ENCODE measurements at places on chromosomes 5 and 9.

DNA sequence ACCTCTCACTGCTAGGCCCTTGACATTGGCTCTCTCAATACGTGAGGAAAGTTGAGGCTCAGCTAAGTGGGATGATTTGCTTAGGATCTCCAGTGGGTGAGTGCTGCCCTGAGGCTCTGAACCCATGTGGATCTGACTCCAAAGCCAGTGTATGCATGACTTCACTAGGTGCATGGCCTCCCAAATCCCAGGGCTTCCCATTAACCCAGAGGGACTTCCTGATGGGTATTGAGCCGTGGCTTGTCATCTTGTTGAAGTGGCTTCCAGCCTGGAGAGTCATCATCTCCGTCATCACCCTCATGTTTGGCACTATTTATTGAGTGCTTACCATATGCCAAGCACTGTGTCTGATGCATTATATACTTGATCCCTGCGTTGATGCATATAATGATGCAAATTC is 37.3 kb upstream of the TEX48 start:
- DNase-seq, result no peak

DNA sequence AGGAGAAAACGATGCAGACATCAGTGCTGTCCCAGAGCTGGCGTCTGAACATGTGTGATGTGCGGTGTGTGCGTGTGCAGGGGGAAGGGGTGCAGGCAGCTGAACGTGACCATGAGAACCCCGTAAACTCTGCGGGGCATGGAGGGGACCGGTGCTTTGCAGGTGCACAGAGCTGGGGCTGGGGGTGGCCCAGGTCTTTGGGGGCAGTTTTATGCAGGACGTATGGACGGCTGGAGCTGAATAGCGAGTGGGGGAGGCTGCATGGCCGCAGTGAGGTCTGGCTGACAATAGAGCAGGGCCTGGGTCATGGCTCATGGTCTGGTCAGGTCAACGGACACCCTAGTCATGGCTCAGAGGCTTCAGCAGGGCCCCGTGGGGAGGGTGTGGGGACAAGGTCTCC is 3.3 kb upstream of the EXOC3 start:
- DNase-seq, result no peak

DNA sequence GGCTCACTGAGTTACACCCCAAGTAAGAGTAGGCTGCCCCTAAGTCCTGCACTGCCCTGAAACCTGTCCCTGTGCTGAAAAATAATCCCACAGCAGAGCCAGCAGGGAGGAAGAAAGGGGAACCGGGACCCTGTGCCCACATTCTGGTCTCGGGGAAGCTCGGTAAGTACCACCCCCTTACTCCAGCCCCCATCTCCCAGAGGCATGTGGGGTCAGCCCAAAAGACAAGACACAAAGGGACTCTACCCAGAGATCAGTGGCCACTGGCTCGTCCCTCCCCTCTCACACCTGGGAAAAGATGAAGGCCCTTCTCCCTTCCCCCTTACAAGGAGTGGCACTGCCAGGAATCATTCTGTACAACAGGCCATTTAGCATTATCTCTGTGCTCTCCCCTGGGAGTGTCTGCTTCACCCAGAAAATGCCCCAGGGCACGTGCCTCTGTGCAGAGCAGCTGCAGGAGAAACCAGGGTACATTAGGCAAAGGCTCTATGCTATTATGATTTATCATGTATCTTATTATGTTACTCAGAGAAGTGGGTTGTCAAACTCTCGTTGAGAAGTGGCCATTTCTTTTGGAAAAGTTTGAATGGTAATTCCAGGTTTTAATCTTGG is 71.3 kb downstream of the NDFIP1 start:
- no peak for DNase-seq

DNA sequence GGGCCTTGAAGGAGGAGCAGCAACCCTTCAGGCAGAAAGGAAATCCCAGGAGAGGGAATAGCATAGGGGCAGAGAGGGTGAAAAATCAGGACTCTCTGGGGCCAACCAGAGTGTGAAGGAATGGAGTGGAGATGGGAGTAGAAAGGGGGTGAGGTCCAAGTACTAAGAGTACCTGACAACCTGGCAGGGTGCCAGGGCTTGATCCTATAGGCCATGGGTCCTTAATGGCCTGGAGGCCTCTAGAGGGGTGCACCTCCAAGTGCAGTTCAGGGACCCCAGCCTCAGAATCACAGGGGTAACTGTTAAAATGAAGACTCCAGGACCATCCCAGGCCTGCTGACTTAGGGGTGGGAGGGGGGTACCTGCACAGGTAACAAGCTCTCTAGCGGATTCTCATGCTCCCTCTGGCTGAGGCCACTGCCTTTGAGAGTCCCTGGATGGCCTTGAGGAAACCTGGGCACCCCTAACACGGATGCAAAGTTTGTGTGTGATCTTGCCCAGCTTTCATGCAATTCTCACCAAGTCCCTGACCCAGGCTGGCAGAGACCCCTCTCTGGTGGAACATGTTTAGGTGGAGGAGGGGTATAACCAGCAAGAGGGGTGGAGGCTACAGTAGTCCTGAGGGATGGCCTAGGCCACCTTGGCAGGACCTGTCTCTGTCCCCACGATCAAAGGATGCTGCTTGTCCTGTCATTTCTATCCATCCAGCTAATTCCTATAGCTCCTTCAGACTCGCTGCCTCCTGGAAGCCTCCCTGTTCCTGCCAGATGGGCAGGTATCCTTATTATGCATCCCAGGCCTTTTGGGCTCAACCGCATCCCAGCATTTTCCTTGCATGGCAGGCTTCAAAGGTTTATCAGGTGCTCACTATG is 17.6 kb upstream of the CSF1R start:
- DNase-seq, result no peak

GRCh38 chr5:14880688-14881087 is 9.1 kb upstream of the ANKH start:
- DNase-seq, result no peak

DNA sequence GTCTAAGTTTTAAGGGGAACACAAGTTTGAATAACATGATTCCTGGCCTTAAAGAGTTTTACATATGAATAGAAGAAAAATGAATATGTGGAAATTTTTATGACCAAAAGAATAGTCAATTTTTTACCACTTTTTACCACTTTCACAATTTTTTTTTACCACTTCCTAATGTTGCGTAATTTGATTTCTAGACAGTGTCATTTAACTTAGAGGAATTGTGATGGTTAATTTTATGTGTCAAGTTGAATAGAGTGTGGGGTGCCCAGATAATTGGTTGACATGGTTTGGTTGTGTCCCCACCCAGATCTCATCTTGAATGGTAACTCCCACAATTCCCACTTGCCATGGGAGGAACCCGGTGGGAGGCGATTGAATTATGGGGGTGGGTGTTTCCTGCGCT is 416.6 kb downstream of the KIF4B start:
- DNase-seq, result no peak

- DNase-seq, result no peak
These were observed 87.8 kb upstream of the CPEB4 start for GRCh38 chr5:173800340-173800739.

GRCh38 chr9:130786526-130786925 is 48.5 kb upstream of the ABL1 start:
- DNase-seq, result no peak

DNA sequence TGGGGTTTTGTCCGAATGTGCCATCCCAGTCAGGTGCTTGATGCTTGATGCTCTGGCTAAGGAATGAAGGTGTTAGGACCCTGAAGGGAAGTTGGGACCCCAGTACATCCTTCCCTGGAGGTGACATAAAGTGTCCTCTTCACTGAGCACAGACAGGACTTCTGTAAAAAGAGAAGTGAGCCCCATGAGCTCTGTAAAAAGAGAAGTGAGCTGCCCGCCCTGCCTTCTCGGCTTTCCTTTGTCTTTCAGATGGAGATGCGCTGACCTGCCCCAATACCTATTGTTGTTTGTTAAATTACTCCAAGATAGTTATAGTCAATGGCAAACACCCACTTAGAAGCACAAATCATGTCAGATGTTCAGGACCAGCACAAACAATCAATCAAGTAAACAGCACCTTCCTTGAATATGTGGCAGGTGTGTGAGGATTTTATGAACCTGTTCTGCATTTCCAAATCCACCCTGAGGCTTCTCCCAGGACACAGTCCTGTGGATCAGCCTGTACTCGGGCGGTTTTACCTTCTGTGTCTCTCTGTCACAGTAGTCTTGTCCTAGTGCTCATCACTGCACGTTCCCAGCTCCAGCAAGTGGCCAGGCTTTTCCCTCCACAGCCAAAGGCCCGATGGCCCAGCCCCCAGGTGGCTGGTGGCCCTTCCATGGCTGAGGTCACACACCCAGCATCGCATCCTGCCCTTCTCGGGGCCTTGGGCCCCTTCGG is 191.4 kb downstream of the MTRR start:
- DNase-seq, result no peak

DNA sequence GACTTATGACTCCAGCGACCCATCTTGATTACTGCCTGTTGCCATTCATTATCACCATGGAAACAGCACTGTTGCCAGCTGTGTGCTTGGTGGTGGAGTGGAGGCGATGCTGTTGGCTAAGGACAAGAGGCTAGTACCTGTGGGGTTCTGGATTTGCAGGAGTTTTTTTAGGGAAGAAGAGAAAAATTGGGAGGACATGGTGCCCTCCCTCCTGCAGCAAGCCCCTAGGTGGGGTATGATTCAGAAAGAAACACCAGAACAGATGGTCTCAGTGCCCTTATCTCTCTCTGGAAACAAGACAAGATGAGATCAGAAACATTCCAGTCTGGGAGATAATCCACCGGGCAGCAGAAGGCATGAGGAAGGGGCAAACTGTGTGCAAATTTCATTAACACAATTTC is 87.8 kb upstream of the TLR4 start:
- DNase-seq, result no peak

DNA sequence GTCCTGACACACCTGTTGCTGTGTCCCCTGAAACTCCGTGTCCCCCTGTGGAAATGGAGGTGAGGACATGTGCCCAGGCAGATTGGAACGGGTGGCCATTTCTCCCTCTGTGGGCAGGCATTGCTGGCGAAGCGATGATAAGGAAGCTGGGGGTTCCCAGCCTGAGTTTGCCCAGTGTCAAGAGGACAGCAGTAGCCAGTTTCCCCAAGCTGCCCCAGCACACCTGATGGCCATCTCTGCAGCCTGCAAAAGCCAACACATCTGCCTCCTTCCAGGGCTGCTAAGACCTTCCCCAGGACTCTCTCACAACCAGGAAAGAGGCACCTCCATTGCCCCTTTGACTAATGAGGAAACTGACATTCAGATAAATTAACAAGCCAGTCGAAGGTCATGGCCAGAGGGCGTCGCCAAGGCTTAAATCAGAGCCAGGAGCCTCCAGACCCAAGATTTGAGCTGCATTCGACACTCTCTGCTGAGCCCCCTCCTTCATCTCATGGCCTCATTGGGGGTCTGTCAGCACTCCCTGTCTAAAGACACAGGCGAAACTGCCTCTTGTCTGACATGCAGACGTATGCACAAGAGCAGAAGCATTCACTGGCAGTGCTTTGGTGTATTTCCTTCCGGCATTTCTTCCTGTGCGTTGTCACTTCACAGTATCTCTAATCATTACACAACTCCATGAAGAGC is 10.4 kb upstream of the WNK2 start:
- no peak for DNase-seq

GRCh38 chr5:124719113-124719967 is 27.1 kb downstream of the ZNF608 start:
- no peak for DNase-seq

- DNase-seq, result no peak
These were observed 88.2 kb upstream of the KLF9 start for GRCh38 chr9:70502690-70503089.

DNA sequence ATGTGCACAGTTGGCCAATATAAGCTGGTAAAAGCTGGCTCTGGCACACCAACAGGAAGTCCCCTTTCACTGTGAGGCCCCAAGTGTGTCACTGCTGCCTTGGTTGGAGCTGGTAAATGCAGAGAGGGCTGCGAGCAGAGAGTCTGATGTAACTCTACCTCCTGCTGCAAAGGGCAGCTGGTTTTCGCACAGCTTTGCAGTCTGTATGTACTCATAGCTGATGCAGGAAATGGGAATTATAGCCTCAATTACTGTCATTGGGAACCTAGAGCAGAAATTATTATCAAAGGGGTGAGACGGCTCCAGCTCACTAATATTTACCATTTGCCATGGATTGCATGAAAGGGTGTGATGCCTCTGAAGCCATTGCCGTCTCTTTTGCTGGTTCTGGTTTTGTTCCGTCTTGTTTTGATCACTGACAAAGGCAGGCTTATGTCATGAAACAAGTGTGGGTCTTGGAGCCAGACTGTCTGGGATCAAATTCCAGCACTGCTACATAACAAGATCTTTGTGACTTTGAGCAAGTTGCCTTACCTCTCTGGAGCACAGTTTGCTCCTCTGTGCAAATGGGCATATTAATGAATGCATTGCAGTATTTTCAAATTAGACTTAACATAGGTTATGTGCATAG is 124.3 kb upstream of the SLC25A48 start:
- DNase-seq, result no peak

DNA sequence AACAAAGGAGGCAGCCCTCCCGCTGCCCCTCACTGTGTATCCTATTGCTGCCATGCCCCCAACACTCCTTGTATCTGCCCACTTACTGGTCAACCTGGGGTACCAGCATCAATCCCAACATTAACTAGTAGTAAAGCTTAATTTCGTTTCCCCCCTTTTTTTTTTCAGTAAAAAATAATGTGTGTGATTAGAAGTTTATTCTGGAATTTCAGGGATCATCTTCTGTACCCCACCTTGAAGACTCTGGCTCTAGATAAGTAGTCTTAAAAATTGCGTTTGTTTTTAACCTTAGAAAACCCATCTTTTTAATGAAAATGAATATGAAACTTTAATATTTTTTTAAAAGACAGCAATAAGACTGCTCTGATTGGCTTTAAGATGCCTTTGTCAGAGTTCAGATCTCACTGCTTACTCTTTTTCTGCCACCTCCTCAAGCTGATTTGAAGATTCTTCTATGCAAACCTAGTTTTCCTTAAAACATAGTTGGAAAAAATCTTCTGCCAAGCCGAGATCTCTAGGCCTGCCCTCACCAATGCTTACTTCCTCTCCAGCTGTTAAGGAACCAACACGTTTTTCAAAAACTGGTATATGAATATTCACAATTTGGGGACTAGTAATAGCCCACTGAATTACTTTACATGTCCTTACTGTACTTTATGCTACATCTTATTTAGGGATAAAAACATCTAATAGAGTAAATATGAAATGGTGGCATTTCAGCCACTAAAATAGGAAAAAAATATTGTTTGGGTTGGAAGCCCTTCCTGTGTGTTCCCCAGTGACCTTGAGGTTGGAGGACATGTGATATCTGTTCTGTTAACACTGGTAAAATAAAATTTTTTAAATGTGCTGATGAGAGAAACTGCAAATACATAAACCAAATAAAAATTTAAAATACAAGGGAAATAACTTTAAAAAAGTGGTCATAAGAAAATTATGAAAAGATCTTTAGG is 4.0 kb upstream of the RHOBTB3 start:
- DNase-seq, result no peak

- no peak for DNase-seq
These were observed 307.8 kb downstream of the NR2F1-AS1 start for GRCh38 chr5:93273176-93273575.

DNA sequence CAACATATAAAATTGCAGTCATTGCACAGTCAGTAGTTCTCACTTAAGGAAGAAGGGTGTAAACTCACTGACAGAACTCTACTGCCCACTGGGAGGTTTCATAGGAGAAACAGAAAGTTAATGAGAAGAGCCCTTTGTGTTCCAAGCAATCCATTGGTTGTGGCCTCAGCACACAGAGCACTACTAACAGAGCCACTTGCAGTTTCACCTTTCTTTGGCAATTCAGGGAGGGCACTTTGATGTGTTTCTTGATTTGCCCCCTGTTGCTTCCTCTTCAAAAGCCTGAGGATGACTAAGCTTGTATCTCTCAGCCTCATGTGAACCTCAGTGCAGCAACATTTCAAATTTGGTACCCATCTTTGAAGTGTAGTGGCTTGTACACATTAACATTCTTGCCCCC is 409.4 kb downstream of the DMRTA1 start:
- DNase-seq, result no peak

GRCh38 chr9:128383791-128384190 is 12.6 kb downstream of the URM1 start:
- no peak for DNase-seq
